Naive thymus-derived CD8-positive, alpha-beta T cell (primary cell): ENCODE measurements at places on chromosomes 12 and 14. TPM values are rescaled to one million over a fixed set of nuclear protein-coding genes. Genes with fewer than 3 reads are reported as not detected.

DNA sequence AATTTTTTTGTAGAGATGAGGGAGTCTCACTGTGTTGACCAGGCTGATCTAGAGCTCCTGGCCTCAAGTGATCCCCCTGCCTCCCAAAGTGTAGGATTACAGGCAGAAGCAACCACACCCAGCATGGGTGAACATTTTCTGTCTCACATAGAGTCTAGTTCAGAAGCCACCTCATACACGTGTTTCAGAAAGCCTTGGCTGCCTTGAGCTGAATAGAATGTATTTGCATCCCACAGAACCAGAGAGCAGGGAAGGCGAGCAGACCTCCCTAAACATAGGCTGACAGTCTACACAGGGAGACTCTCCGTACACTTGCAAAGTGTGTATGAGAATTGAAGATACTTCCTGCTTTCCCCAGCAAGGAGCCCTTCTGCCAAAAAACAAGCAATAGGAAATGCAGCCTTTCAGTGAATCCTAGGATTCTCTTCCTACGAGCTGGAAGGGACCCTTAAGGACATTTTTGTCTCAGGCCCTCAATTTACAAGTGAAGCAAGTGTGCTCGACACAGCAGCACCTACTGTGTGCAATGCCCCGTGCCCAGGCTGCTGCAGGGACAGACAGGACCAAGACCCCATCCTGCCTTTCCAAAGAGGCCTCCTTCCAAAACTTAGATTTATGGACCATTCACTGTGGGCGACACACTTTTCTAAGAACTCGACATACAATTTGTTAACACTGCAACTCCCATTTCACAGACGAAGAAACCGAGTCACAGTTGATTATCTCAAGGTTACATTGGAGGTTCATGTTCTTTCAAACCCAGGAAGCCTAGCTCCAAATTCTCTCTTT lies 11.2 kb downstream of the NUAK1 start:
- no peak for DNase-seq

GRCh38 chr14:56801920-56802319 lies 8.4 kb downstream of the OTX2 start:
- DNase-seq, result no peak

DNA sequence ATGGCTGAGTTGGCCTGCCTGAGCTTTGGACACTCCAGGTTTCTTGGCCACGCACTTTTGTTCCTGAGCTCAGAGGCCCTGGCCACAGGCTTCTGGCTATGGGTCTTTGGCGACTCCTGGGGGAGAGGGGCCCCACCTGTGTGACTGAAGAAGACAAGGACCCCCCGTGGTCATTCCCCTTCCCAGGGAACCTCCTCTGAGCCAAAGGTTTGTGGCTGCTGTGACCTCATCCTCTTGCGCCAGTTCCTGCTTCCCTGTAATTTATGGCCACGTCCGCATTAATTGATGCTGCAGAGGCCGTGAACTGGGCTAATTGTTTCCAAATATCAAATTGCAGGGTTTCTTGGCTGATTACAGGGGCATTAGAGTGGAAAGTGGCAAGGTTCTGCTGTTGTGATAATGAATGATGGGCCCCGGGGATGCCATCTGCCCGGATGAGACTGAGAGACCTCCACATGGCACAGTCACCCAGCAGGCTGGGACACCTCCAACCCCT lies 27.6 kb upstream of the NOS1 start:
- DNase-seq, result no peak

DNA sequence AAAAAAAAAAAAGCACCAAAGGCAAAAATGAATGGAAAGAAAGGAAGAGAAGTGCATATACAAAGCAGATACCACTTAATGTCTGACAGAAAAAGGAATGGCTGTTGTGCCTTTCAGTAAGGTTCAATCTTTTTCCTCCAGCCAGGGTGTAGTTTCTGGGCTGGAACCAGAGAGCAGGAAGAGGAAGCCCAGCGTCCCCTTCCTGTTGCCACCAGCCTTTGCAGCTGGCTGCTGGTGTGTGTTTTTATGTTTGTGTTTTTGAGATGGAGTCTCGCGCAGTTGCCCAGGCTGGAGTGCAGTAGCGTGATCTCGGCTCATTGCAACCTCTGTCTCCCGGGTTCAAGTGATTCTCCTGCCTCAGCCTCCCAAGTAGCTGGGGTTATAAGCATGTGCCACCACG lies 64.6 kb upstream of the LTA4H start:
- DNase-seq, result no peak

DNA sequence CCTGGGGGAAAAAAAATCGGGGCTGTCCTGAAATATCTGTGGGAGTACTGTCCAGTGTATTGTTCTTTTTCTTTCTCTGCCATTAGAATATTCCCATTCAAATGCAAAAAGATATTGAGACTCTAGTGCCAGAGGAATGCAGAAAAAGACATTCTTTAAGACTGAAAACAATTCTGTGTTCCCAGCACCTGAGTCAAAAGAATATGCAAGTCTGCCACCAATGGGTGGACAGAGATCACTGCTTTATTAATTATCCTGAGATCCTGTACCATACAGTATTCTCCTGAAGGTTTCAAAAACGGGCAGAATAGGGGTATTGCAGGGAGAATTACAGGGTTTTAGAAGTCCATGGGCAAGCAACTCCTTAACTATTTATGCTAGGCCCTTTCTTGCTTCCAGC lies 361.8 kb downstream of the C12orf50 start:
- no peak for DNase-seq

DNA sequence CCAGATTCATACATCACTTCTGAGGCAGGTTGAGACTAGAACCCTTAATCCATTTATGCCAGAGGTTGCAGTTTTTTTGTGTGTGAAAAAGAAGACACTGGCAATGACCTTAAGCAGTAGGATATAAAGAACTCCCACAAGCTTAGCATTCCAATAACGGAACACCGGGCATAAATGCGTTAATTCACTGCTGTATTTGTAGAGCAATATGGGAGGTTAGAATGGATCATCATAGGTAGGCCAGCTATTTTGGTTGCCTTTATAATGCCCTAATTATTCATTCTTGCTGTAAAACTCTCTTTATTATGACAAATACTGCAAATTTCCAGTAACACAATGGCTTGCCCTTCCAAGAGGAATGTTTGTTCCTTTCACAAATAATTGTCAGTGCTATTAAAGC lies 322.7 kb downstream of the SOX5 start:
- no peak for DNase-seq

- no peak for DNase-seq
Measured at GRCh38 chr14:52918486-52918885, 32.4 kb downstream of the FERMT2 start.

GRCh38 chr12:47317175-47317915 lies 237.6 kb upstream of the AMIGO2 start:
- no peak for DNase-seq

DNA sequence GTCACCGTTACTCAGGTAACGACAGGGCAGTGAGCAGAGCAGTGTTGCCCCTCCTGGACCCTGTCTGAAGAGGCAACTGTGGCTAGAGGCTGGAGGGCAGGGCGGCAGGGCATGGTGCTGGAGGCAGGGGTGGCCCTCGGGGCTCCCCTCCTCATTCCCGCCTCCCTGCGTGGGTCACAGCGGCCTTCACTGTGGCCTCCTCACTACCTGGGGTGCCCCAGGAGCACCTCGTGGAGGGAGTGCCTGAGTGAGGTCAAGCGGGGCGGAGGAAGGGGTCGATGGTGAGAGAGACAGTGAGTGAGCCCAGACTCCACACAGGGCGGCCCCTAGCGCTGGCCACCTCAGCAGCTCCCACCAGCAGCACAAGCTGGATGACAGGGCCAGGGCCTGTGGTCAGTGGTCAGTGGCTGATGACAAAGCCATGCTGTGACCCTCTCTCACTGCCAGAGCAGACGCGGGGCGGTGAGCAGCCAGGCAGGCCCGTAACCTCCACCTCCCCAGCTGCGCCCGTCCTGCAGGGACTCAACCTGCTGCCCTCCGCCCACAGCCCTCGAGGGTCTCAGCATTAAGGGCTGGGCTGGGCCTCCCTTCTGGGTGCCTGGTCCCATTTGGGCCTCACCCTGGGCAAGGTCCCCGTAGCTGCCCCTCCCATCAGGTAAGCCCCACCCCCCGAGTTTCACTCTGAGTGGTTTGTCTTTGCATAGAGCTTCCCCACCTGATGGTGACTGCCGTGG lies 17.8 kb downstream of the GPR132 start:
- no peak for DNase-seq

DNA sequence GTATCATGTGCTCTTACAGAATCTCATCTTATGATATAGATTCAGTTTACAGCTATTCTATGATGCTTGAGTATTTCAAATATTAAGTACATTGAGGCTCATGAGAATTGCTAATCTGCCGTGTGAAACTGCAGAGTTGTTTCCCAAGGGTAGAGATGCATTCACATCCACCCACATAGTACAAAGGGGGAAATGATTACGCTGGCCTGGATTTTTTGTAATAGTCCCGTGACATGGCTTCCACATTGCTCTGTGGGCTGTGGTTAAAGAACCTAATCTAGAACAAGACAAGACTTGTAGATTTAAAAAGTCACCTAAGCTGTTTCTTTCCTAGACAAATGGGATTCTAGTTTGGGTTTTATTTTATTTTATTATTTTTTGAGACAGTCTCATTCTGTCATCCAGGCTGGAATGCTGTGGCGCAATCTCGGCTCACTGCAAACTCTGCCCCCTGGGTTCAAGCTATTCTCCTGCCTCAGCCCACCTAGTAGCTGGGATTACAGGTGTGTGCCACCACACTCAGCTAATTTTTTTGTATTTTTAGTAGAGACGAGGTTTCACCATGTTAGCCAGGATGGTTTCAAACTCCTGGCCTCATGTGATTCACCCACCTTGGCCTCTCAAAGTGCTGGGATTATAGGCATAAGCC lies 13.0 kb upstream of the RIOX1 start:
- no peak for DNase-seq

- DNase-seq, result no peak
Measured at GRCh38 chr12:6765634-6766581, at the start of gene PTMS. Gene PTMS, plus strand, starts transcription at chr12:6766363. Its CDS starts 343 bp downstream, at chr12:6766706.

DNA sequence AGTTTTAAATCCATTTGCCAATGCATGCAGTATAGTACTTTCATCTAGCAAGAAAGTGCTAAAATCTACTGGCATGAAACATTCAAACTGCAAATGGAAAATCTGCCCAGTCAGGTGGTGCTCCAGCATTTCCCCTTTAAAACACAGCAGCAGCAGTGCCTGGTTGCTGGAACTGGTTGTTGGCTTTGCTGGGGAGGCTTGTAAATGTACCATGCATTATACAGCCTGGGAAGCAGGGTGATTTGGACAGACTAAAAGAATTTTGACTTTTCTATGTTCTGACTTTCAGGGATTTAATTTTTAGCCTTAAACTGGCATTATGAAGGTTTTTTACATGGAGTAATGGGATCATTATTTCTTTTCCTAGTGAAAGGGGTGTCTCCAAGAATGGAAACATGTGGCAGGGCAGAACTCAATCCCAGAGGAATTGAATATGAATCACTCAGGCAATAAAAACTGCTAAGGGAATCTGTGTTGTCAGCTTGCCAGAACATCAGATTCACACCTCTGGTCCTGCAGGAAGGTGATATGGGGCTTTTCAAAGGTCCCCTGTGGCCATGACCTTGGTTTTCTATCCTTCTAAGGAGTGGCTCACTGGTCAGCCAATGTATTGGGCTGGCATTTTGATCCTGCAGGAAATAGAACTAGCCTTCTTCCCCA lies 9.0 kb upstream of the PAX9 start:
- DNase-seq, result no peak

- no peak for DNase-seq
Measured at GRCh38 chr14:104895786-104896661, 28.7 kb upstream of the PLD4 start.

- no peak for DNase-seq
Measured at GRCh38 chr12:101857043-101857558, 20.3 kb upstream of the DRAM1 start.

GRCh38 chr14:99907761-99908652 lies 114.8 kb downstream of the EML1 start:
- no peak for DNase-seq

DNA sequence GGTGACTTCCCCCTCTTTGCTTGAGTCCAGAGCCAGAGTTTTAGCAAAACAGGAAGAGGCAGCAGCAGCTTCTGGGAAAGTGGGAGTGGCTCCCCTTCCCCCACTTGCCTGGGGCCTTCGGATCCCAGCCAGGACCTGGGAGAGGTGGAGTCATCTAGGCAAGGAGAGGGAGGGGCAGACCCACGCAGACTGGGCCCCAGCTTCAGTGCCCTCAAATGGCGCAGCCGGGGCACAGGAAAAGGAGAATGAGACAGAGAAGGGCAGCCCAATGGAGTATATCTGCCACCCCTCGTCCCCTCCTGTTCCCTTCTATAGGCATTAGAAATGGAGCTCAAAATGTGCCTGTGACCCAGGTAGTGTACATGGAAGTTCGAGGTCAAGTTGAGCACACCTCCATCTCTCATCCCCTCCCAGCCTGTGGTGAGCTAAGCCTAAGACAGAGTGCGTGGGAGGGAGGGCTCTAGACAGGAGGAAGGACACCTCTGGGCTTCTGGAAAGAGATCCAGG lies 9.3 kb upstream of the HDAC7 start:
- no peak for DNase-seq

GRCh38 chr12:93778306-93778705 lies 101.1 kb downstream of the CRADD start:
- DNase-seq, result no peak

DNA sequence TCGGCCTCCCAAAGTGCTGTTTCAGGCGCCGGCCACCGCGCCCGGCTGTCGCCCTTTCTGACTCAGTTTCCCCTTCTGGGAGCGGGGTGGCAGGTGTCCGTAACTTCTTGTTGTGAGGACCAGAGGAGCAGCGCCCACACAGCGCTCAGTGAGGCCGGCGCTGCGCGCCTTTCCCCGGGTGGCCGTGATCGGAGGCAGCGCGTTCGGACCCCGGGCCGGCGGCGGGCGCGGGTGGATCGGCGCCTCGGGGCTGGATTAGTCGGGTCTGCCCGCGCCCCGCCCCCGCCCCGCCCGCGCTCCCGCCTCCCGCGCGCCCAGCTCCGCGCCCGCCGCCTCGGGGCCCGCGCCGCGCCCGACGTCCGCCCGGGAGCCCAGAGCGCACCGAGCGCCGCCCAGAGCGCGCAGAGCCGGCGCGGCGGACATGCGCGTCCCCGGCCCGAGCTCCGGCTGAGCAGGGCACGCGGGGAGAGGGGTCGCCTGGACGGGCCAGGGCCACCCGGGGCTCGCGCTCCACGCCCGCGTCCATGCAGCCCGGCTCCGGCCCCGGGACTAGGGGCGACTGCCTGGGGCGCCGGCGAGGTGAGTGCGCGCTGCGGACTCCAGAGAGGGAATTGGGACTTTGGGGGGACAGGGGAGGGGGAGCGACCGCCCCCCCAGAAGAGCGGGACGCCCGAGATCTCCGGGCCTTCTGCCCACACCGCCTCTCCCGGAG lies 50.6 kb downstream of the LRCOL1 start:
- DNase-seq, result no peak

- no peak for DNase-seq
Measured at GRCh38 chr12:64864319-64864718, 39.9 kb downstream of the TBC1D30 start.

Gene AMIGO2
- total RNA-seq, result 26.6 TPM

Gene DPF3
- total RNA-seq, result 0.58 TPM

Gene TAS2R9
- not detected for total RNA-seq

Gene KCNC2
- total RNA-seq, result not detected

Gene KRT73
- 10.0 TPM for total RNA-seq

Gene NCOR2
- 86.3 TPM for total RNA-seq

Gene CLEC2D
- 438 TPM for total RNA-seq

Gene WNT1
- 0.33 TPM for total RNA-seq

Gene RASSF9
- not detected for total RNA-seq

Gene TMEM260
- total RNA-seq, result 33.3 TPM

Gene P3H3
- total RNA-seq, result 8.6 TPM
